ENCODE measurements at places on chromosomes 6 and 20.

GRCh38 chr6:150175586-150176151, 32.8 kb downstream of the PPP1R14C start:
- DNase-seq: no peak

- no peak for DNase-seq
Measured at GRCh38 chr20:46135856-46136633, 17.9 kb downstream of the CD40 start.

DNA sequence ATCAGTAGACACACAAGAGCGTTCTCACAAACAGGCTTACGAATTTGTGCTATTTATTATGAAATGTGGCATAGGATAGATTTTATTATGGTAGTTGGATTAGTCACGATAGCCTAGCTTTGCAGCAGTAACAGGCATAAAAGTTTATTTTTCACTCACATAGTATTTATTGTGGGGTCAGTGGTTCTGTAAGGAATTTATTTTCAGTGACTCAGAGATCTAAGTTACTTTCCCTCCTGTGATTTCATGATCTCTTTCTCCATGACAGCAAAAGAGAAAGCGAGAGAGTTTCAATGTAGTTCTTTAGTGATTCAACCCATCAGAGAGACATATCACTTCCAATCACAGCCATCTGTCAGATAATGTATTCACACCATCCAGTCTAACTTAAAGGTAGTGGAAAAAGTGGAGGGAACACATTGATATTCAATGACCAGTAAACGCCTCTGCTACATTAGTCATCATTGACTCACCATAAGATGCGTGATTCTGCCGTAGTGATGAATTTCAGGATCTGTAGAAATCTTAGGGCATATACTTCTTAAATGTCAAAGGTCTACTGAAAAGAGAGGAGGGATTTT, 605.5 kb downstream of the HDGFL1 start:
- no peak for DNase-seq

DNA sequence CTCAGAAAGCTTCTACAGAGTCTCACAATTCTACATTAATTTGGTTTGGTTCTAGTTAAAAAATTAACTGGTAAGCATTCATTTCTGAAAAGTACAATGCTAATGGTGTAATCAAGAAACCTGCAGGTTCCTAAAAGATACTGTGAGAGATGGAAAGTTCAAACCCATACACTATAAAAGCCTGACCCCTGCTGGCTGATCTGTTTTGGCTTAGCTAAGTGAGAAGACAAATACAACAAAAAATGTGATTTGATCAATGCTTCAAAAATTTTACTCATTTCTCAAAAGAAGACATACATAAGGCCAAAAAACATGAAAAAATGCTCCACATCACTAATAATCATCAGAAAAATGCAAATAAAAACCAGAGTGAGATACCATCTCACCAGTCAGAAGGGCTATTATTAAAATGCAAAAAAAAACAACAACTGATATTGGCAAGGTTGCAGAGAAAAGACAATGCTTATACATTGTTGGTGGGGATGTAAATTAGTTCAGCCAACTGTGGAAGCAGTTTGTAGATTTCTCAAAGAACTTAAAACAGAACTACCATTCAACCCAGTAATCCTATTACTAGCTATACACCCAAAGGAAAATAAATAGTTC, 102.8 kb downstream of the MOXD1 start:
- DNase-seq: no peak

DNA sequence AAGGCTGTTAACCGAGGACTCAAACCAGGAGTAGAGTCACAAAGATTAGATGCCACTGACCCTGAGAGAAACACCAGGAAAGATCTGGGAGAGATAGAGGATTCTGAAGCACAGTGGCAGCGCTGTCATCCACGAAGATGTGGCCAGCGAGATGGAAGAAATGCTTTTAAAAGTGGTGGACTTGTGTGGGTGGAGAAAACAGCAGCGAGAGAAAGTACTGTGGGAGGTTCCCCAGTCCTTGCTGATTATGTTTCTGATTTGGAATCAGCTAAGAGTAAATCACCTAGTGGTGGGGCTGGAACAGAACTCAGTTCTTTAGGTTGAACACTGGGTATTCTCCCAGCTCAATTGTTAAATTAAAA, 435 bp upstream of the ZNF322 start:
- no peak for DNase-seq

- no peak for DNase-seq
Measured at GRCh38 chr6:85675030-85675819, 32.5 kb upstream of the SYNCRIP start.

DNA sequence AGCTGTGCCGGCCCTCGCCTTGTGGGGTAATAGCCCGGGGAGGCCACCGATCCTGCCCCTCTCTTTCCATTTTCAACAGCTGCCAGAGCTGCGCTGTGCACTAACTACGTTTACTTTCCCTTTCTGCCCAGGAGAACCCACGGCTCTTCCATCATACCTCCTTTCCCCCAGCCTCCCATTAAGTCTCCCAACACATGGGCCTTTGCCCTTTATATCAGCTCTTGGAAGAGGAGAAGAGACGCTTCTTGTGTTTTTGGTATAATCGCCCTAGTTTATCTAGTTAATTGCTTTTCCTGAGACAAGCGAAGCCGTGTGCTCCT, 637 bp downstream of the UBR2 start:
- no peak for DNase-seq

- DNase-seq: no peak
Measured at GRCh38 chr6:32962213-32962826, 6.1 kb upstream of the BRD2 start.

- no peak for DNase-seq
Measured at GRCh38 chr20:50283370-50283769, 92.7 kb downstream of the CEBPB start.

DNA sequence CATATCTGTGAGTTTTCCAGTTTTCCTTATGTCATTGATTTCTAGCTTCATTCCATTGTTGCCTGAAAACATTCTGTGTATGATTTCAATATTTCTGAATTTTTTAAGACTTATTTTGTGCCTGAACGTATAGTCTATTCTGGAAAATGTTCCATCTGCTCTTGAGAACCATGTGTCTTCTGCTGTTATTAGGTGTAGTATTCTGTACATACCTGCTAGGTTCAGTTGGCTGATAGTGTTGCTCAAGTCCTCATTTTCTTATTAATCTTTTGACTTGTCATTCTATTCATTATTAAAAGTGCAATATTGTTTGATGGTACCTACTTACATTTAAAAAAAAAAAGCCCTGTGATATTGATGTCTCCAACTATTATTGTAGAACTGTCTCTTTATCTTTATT, 869.8 kb upstream of the MAN1A1 start:
- DNase-seq: no peak

DNA sequence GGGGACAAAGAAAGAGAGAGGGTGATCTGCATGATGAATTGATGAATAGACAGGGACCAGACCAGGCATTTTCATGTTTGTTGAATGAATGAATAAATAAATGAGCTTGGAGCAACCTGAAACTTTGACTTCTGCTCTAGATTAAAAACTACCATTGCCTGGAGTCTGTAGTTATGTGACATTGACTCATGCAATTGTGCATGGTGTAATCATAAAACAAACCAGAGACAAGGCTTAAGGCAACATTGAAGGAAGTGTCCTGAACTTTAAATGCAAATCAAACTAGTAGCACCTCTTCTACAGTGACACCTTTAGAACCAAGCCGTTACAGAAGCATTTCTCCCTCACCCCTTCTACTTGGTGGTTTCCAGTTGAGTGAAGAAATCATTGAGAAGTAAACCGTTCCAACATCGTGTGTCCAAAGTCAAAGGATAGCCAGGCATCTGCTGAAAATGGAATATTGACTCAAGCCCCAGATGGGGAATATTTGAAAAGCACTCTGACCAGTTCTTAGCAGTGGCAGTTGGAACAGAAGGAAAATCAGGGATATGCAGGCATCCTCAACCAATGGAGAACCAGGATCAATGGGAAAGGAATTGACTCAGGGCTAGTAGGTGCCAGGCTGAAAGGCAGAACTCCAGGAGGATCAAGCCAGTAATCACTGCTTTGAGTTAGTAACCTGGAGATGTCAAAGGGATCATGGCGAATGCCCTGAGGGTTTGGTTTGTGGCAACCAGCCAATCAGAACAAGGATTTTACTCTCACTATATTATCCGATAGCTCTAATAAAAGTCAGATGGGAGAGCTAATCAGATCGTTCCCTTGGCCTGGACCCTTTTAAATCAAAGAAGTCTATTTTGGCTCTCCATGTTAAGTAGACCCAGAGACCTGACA, 171.2 kb upstream of the TSHZ2 start:
- no peak for DNase-seq

- DNase-seq: no peak
Measured at GRCh38 chr20:17642404-17643269, 39.4 kb downstream of the RRBP1 start.

DNA sequence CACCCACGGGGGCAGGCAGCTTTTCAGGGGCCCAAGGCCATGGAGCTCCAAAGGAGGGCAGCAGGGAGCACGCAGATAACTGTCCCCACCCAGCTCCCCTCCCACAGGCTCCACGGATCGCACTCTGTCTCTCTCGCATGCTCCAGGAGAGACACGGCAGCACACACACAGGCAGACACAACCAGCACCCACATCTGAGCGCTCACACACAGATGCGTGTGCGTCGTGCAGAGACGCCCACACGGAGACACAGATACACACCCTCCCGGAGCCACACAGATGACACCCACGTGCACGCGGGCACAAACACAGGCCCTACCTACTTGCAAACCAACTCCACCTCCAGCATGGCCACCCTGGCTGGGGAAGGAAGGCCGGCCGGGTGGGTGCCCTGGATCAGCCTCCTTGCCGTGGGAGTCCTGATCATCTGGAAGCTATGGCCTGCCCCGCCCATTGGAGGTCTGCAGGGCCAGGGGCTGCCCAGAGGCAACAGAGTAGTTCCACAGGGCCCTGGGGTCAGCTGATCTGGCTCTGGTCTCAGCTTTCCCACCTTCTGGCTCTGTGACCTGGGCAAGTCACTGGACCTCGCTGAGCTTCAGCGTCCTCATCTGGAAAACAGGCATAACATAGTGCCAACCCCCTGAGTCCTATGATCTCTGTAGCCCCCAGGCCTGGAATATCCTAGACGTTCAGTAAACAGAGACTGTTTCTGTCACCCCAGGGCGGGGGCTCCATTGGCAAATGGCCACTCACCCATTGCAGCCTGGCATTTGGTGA, 31.5 kb downstream of the AAR2 start:
- DNase-seq: no peak

DNA sequence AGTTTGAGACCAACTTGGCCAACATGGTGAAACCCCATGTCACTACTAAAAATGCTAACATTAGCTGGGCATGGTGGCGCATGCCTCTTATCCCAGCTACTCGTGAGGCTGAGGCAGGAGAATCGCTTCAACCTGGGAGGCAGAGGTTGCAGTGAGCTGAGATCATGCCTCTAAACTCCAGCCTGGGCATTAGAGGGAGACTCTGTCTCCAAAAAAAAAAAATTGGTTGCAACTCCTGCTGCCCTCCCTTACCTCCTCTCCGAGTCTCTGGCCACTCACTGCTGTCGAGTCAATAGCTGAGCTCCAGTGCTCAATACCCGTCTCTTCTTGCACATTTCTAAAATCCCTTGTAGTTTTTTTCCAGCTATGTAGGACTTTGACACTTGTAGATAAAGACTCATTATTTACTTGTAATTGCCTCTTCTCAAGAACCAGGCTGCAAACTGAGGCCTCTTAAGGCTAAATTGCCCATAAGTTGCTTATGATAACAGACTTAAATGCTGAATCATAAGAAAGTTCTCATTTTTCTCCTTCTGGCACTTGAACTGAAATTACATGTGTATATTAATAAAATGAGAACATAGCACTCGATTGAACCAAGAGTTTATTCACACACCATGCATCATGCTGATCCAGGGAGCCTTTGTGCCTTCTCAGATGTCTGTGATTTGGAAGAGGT, 13.8 kb downstream of the HECA start:
- no peak for DNase-seq

- no peak for DNase-seq
Measured at GRCh38 chr6:134379076-134379475, 61.2 kb upstream of the SGK1 start.

DNA sequence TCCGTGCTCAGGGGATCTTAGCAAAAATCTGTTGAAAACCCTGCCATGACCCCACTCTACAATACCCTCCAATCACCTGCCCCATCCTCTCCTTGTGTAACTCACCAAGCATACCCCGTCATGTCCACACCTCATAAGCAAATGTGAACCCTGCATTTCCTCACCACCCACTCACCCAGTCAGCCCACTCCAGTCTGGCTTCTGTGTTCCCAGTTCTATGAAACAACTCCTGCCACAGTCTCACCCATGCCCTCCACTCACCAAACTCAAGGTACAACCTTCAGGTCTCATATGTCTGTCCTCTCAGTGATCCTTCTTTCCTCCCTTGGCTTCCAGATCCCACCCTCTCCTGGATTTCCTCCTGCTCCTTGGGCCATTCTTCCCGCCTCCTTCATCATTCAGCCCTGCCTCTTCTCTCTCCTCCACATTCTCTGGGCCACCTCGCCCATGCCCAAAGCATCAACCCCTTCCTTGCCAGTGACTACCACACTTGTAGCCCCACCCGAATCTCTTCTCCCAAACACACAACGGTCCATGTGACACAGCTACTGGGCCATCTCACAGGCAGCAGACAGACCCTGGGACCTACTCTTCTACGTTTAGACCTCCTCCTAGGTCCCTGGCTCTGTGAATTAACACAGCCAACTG, 8.8 kb downstream of the DDRGK1 start:
- no peak for DNase-seq

- DNase-seq: no peak
Measured at GRCh38 chr6:79898076-79898475, 49.3 kb downstream of the ELOVL4 start.

- no peak for DNase-seq
Measured at GRCh38 chr20:57161478-57162361, 104.7 kb downstream of the BMP7 start.

- DNase-seq: no peak
Measured at GRCh38 chr20:17300113-17300512, 73.3 kb downstream of the PCSK2 start.

Measured in esophagus squamous epithelium (tissue), 5 donors.